Activated CD4-positive, alpha-beta T cell treated with anti-CD3 and anti-CD28 coated beads for 24 hours (primary cell): ENCODE measurements at places on chromosomes 3 and 15.

GRCh38 chr3:177610686-177611633 lies 413.7 kb upstream of the TBL1XR1 start:
- no peak for DNase-seq

DNA sequence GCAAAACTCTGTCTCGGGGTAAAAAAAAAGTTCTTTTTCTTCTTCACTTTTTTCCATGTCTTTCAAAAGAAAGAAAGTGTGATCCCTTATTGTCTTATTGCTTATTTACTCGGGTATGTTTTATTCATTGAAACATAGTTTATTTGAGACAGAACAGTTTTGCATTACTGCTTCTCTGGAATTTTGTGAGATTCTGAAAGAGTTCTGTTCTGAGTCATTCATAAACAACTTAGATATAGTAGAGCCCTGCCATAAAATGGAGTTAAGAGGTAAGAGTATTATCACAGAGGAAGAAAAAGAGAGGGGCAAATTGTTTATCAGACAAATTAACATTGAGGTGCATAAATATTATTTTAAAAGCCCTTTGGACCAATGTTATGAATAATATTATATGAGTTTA lies 522.2 kb downstream of the ROBO2 start:
- DNase-seq: no peak

DNA sequence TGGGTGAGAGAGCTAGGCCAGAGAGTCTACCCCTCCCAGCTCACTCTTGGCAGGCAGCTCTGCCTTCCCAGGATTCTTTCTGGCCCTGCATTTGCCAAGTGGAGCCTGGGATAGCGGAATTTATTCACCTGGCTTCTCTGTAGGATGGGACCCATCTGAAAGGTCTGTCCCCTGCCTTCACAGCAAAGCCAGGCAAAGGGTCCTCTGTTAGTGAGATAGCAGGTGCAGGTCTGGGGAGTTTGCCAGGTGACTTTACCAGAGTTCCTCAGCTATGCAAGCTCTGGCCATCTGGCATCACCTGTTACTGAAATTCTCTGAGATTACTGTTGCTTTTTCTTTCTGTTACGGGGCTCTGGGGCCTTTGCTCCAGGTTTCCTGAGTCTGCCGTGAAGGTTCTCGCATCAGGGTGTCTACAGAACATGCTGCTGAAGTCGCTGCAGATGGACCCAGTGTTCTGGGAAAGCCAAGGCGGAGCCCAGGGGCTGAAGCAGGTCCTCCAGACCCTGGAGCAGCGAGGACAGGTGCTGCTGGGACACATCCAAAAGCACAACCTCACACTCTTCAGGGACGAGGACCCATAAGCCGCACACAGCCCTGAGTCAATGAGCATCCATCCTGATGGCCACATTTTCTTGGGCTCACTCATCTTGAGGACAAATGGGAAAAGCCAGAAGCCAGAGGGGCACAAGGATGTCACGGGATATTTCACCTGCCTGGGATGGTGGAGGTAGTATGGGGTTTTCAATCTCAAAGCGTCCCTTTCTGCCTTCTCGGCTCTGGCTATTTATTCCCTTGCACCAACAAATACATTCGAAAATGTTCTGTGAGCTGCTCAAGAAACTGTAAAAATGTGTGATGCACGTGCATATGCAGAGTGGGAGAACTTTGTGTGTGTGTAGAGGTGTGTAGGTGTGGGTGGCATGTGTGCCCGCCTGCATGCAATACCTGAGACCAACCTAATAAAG lies 49.8 kb downstream of the POMGNT2 start:
- no peak for DNase-seq

GRCh38 chr3:4021162-4021561 lies 221.9 kb downstream of the LRRN1 start:
- DNase-seq: no peak

DNA sequence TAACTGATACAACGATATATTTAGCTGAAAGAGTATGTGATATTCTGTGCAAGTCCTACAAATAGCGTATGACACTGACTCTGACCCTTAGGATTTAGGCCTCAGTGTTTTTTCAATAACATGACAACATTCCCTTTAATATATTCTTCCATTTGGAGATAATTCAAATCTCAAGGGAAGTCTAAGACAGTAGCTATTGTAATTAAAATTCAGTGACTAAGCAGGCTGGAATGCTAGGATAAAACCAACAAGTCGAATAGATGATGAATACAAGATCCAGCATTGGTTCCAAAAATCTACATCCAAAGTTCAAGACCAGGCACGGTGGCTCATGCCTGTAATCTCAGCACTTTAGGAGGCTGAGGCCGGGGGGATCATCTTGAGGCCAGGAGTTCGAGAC lies 56.2 kb downstream of the QTRT2 start:
- no peak for DNase-seq

GRCh38 chr3:102887431-102887830 lies 452.6 kb downstream of the ZPLD1 start:
- DNase-seq: no peak

DNA sequence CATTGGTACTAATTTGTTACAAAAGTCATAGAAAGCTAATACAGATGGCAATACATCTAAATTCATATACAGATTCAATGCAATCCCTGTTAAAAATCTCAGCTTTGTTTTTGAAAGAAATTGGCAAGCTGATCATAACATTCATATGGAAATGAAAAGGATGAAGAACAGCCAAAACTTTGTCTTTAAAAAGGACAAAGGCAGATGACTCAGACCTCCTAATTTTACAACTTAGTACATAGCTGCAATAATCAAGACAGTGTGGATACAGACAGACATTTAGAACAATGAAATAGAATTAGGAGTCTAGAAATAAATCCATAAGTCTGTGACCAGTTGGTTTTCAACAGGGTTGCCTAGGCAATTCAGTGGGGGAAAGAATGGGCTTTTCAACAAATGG lies 63.3 kb downstream of the AQP9 start:
- DNase-seq: no peak

- DNase-seq: no peak
Measured at GRCh38 chr15:101326462-101327146, 31.6 kb upstream of the SNRPA1 start.

- no peak for DNase-seq
Measured at GRCh38 chr3:38031022-38031994, 1.9 kb upstream of the PLCD1 start.

GRCh38 chr15:60583194-60583593 lies 104.3 kb upstream of the ICE2 start:
- DNase-seq: no peak

DNA sequence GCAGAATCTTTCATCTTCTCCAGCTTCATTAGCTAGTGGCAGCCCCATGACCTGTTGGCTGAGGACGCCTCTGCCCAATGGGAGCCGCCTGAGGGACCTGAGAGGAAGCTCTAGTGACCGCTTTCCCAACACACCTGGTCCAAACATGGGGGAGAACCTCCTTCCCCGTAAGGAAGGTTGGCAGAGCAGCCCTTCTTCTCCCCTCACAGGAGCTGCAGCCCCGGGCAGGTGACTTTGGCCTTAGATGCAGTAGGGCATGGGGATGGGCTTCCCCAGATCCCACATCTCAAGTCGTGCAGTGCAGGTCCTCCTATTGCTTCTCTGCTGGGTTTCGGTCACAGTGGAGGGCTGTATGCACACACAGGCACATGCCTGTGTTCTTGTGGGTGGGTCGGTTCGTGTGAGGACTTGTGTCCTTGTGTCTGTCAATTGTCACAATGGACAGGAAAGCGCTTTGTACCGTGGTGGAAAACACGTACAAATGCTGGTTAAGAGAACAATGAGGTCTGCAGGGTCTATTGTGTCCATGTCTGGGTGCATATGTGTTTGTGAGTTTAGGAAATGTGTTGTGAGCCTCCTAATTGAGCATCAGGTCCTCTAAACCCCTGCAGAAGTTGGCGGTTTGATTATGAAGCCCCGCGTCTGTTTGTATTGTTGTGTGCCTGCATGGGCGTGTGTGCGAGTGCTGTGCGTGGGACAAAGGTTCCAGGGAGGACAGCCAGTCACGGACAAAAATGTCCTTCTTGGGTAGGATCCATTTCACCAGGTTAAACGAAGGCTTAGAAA lies 1.4 kb downstream of the ISLR2 start:
- no peak for DNase-seq

GRCh38 chr3:115808816-115809215 lies 185.5 kb downstream of the GAP43 start:
- no peak for DNase-seq

GRCh38 chr3:11436775-11437174 lies 164.6 kb downstream of the ATG7 start:
- DNase-seq: no peak

- DNase-seq: no peak
Measured at GRCh38 chr15:56719774-56720555, 13.3 kb downstream of the ZNF280D start.
